ENCODE measurements at places on chromosomes 7 and 10. TPM values are rescaled to one million over a fixed set of nuclear protein-coding genes. Genes with fewer than 3 reads are reported as not detected.

Gene HECW1
- total RNA-seq, result 3.1 TPM

Gene ELN
- total RNA-seq, result 4.2 TPM

Gene MXI1
- total RNA-seq, result 36.0 TPM

Gene WIPF3
- total RNA-seq, result under 0.01 TPM

Gene PRKCQ
- under 0.01 TPM for total RNA-seq

Gene GFRA1
- total RNA-seq, result 1.6 TPM

Gene ACTL6B
- not detected for total RNA-seq

Gene PLEKHS1
- 0.09 TPM for total RNA-seq

Gene DIP2C
- total RNA-seq, result 8.4 TPM

Gene PLPP4
- 0.46 TPM for total RNA-seq

Gene C10orf105
- under 0.01 TPM for total RNA-seq

Gene AQP1
- 1.00 TPM for total RNA-seq

Gene ZMIZ1
- total RNA-seq, result 22.1 TPM

Gene ACBD7
- total RNA-seq, result 0.43 TPM

Gene PTPRZ1
- not detected for total RNA-seq

Gene ZNF488
- not detected for total RNA-seq

Gene HACD1
- 24.7 TPM for total RNA-seq

Gene INHBA
- total RNA-seq, result 38.9 TPM

Gene ATOH7
- not detected for total RNA-seq

Gene RNF32
- total RNA-seq, result 1.1 TPM

Gene MYH16
- not detected for total RNA-seq

Gene COL28A1
- total RNA-seq, result not detected

Measured in smooth muscle cell of bladder (primary cell).